ENCODE measurements at places on chromosomes 2 and 18.

DNA sequence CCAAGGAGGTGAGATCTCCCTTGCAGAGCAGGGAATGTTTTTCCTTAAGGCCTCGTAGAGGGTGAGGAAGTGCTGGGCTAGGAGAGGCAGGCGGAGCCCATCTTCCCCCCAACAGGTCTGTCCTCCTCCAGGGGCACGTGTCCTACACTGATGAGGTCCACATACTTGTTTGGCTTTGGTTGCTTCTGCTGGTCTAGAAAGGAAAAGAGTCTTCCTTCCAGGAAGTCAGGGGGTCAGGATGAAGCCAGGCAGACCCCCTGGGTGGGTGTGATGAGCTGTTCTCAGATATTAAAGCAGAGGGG, 6.0 kb downstream of the SH3BP4 start:
- no peak for DNase-seq

DNA sequence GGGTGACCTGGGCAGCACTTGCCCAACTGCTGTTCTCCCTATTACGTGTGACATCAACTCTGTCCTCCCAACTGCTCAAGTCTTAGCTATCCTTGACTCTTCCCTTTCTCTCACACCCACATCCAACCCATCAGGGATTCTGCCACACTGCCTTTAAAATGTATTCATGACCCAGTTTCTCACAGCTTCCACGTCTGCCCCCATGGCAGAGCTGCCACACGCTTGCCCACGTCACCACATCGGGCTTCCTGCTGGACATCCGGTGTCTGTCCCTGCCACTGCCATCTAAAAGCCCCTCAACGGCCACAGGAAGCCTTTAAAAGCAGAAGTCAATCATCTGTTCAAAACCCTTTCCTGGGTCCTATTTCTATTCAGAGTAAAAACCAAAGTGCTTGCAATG, 233.1 kb upstream of the POU3F3 start:
- DNase-seq, result no peak

DNA sequence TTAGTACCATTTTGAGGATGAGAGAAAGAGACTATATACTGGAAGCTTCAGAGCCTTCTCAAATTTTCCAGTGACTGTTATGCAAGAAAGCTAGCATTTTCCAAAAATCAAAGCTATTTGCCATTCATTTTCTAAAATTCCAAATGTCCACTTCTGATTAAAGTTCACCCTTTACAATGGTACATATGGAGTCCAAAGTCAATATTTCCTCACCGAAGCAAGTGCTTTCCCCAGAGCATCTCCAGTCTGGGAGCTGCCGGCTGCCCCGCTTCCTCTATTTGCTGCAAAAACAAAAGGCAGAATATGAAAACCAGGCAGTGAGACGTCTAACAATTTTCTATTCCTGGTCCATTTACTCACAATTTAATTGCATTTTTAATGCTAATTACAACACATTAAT, 302.0 kb upstream of the CCDC68 start:
- DNase-seq, result no peak

DNA sequence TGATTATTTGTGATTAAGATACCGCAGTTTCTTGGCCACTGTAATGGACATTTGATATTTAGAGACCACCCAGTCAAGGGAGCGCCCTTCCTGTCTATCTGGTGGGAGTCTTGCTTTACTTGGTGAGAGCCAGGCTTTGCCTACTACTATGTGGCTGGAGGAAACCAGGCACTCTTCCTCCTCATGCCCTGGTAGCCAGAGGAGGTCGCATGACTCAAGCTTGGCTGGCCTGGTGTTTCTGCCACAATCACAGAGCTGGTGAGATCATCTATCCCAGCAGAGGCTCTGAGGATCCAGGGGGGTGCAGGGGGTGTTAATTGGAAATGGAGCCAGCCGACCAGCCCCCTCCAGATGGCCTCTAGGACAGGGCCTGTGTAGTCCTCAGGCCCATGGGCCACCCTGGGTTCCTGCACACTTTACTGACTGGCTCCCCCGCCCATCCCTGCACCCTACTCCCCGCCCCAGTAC, 46.8 kb upstream of the BIN1 start:
- DNase-seq, result no peak

DNA sequence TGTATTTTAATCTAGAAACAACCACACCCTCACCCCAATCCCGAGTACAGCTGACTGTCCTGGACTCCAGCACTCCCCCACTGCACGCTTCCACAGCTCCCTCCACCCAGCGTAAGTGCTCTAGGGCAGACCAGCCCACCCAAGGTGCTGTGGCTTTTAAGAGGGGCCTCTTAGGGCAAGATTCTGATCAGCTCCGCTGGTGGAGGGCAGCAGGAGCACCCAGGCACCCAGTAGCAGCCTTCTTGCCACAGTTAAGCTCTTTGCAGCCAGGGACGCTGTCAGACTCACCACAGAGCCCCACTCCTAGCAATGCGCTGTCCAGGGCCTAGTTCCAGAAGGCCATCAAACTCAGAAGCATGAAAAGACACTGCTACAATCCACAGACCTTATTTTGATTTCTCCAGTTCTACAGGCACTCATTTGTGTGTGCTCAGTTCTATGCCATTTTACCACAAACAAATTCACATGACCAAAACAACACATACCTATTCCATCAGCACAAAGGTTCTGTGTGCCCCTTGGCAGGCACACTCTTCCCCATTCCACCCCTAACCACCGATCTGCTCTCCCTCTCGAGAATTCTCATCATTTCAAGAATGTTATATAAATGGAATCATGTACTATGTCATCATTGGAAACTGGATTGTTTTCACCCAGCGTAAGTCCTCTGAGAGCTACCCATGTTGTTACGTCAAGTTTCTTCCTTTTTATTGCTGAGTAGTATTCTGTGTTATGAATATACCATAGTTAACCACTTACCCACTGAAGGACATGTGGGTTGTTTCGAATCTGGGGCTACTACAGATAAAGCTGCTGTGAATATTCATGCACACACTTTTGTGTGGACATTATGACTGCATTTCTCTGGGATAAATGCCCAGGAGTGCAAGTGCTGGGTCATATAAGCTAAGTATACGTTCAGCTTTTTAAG, 40.4 kb downstream of the PTPN2 start:
- DNase-seq, result no peak

- no peak for DNase-seq
Observed at GRCh38 chr2:84963692-84964405, 7.1 kb upstream of the KCMF1 start.

GRCh38 chr2:3659447-3660432, 1.7 kb downstream of the ALLC start:
- no peak for DNase-seq

- DNase-seq, result peak; percentile 57
Observed at GRCh38 chr2:43877782-43878464, 39.2 kb downstream of the ABCG8 start.

GRCh38 chr2:273333-273732, 8.6 kb downstream of the ACP1 start:
- no peak for DNase-seq

- DNase-seq, result no peak
Observed at GRCh38 chr2:230908092-230908594, 16.9 kb downstream of the GPR55 start.

DNA sequence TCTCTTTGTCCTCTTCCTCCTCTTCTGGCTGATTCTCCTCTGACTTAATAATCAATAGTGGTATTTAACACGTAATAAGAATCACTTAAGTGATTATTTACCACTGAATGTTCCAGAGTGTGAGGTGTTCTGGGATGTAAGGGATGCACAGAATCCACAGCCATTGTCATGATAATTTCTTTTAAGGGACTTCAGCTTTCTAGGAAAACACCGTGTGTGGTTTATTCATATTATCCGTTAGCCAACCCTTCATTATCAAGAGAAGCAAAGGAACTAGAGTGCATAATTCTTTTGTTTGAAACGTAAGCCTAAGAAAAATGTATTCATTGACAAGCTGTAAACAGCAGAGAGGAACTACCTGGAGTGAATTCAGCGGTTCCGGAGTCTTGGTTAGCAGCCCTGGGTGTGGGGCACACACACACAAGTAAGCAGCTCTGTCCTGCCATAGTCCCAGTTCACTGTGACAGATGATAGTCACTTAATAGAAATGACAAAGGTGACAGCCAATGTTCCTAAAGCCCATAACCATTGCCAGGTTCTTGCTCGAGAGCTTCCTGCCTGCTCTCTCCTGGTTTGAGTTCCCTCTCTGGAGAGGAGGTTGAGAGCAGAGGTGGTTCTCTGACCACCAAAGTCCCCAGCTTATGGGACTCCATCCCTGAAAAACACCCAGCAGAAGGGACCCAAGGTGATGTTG, 101.9 kb downstream of the ACOXL start:
- DNase-seq, result no peak

DNA sequence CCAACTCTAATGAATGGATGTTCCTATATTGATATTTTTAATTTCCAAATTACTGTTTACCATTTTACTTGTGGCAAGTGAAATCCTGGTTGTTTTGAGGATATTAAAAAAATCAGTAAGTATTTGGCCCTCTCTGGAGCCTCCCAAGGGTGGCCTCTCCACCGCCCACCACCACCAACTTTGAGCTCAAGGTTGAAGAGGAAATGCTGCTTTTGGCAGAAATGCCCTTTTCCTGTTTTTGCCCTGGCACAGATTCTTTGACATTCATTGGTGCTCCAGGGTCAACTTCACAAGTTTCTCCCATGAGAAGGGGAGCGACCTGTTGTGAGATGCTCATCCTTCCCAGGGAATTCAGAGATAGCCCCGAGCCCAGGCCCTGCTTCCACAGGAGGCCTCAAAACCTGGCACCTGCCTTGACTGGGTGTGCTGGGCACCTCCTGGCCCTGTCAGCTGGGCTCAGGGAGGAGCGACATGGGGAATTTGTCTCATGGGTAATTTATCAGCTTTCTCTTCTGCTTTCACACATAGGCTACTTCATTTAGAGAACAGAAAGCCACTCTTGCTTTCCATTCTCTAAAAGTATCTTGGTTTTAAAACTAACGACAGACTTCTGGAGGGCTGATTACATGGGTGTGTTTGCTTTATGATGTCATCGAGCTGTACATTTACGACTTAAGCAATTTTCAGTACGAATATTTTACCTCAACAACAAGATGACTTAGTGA, 6.9 kb downstream of the CD8A start:
- peak; percentile 62 for DNase-seq

- DNase-seq, result no peak
Observed at GRCh38 chr2:201794294-201794693, 12.0 kb upstream of the CDK15 start.

DNA sequence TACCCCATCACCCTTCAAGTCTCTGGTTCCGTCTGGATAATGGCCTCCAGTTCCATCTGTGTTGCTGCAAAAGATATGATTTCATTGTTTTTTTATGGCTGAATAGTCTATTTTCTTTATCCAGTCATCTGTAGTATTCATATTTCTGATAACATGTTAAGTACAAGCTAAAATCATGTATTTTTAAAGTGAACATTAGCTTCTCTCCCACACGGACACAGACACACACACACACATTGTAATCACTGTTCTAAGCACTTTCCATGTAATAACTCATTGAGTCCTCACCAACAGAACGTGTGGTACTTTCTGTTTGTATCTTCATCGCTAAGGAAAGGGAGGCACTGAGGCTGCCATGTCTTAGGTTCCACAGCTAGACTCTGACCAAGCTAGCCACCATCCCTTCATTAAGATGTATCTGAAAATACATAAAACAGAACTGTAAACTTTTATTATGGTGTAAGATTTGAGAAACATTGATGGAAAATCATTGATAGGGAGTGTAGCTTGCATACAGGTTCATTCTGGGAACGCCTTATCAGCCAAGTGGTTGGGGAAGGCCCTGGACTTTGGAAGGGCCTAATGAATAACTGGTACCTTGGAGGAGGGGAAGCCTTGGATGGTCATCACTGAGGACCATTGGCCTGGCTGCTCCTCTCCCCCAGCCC, 8.1 kb downstream of the NCK2 start:
- no peak for DNase-seq

GRCh38 chr2:239316562-239317465, 84.0 kb downstream of the HDAC4 start:
- no peak for DNase-seq

DNA sequence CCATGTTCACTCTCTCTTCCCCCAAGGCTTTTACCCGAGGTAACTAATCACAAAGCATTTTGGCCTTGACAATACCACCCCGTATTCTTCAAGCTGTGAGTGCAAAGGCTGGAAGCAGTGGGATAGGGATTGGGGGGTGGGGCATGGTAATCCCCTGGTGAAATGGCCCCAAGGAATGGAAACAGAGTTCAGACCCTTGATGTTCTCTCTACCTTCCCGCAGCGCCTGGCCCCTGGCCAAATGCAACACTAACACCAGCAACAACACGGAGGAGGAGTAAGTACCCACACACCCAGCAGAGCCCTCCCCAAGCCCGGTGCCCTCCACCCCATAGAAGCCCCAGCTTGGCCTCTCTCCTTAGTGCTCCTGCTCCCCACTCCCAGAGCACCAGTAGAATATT, 36.9 kb downstream of the CNGA3 start:
- no peak for DNase-seq

- no peak for DNase-seq
Observed at GRCh38 chr2:144067506-144067905, 452.4 kb downstream of the ZEB2 start.

Data from GM19239 (cell line).